Kasumi-1 (cell line): ENCODE measurements at places on chromosomes 11 and 22.
A peak's percentile ranks its signal among the peaks of the same experiment; 100 is the strongest.

GRCh38 chr11:66479394-66480116, 679 bp upstream of the DPP3 start:
- DNase-seq, result peak; percentile 59

DNA sequence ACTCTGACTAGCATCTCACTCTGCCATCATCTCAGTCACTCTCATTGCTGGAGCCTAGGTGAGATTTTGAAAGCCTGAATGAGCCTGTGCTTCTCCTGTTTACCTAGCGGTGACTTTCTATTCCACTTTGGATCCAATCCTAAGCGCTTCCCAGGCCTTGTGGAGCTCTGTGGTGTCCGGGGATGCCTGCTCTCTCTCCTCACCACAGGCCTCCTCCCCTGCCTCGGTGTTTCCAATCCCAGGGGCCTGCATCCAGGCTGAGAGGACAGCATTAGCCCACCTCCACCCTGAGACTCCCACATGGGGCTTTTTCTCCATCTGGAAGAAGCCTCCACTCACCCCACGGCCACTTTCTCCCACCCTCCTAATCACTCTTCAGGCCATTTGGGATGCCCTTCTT, 380.3 kb downstream of the NTM start:
- DNase-seq, result no peak

DNA sequence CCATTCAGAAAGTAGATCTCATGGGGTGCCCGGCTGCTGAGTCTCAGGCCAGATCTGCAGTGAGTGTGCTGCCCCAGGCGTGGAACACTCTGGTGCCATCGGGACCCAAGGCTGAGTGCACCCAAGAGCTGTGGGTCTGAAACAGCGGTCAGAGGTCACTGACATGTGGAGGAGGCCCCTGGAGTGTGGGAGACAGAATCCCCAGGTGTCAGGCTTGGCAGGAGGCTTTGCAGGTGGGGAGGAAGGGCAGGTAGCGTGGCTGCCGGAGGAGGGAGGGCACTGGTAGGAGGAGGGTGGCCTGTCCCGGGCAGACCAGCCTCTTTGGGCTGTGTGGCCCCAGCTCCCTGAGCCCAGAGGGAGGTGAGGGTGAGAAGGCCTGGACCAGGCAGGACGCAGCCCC, 31.7 kb upstream of the KRTAP5-6 start:
- DNase-seq, result no peak

DNA sequence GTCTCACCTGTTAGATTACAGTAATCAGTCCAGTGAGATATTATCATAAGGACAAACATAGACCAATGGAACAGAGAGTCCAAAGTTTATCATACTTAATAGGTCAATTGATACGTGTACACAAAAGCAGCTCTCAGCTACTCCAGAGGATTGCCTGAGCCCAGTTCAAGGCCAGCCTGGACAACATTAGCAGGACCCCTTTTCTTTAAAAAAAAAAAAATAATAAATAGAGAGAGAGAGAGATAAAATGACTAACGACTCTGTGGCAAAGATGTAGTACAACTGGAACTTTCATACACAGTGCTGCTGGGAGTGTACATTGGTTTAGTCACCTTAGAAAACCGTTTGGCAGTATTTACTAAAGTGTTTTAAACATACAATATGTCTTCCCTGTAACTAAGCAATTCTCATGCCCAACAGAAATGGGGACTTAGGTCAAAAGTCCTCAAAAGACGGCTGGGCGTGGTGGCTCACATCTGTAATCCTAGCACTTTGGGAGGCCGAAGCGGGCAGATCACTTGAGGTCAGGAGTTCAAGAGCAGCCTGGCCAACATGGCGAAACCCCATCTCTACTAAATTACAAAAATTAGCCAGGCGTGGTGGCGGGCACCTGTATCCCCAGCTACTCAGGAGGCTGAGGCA, 10.6 kb downstream of the SNX32 start:
- DNase-seq, result no peak

DNA sequence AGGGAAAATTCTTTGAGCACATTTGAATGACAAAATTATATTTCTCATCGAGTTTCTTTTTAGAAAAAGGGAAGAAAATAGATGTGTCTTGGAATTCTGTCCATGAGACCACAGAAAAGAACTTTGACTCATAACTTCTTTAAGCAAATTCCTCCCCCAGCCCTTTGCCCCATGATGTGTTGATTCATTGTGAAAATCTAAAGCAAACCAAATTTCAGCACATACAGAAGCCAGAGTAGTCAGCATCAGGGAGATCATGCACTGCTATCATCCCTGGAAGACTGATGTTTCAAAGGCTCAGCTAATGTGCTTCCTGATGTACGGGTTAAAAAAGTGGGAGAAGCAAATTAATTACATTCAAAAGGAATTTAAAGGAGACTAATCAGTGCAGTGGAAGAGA, 159.7 kb downstream of the FAT3 start:
- DNase-seq, result no peak

- DNase-seq, result no peak
Observed at GRCh38 chr11:131689049-131689925, 318.9 kb downstream of the NTM start.

- DNase-seq, result no peak
Observed at GRCh38 chr22:38860283-38861169, 11.5 kb downstream of the CBX6 start.

GRCh38 chr11:811446-812245, 1.9 kb downstream of the RPLP2 start:
- peak; percentile 34 for DNase-seq

GRCh38 chr22:33823552-33823951, 96.7 kb downstream of the LARGE1 start:
- no peak for DNase-seq

GRCh38 chr11:97525273-97525672, 1135.5 kb downstream of the JRKL start:
- no peak for DNase-seq

DNA sequence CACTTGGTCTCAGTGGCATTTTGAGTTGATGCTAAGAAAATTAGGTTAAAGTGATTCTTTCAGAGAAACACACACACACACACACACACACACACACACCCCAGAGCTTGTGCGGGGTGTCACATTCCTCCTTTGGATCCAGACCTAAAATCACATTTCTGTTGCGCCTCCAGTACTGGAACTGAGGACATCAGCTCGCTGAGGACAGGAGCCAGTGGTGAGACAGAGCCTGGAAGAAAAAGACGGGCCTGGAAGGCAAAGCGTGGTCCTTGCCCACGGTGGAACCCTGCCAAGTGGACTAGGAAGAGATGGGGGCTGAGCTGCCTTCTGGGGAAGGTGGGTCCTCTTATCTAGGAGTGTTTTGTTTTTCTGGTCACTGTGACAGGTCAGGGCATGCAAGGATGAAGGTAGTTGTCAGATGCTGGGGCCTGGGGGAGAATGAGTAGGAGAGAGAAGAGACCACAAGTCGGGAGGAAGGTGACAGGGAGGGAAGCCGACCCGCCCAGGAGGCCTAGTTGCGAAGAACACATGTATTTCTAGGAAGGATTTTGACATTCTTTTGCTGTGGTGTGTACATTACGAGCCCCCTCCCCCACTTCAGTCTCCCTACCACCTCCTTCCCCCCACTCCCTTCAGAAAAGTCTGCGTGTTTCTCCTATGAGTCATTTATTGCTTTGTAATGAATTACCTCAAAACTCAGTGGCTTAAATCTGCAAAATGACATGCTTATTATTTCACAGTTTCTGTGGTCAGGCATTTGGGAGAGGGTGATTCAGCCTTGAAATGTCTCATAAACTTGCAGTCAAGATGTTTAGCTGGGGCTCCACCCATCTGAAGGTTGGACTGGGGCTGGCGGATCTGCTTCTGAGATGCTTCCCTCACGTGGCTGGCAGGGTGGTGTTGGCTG, 4.8 kb upstream of the ELFN2 start:
- DNase-seq, result no peak

GRCh38 chr11:81673001-81673400, 1060.7 kb downstream of the FAM181B start:
- no peak for DNase-seq

- no peak for DNase-seq
Observed at GRCh38 chr11:35454362-35454761, 35.0 kb upstream of the SLC1A2 start.

DNA sequence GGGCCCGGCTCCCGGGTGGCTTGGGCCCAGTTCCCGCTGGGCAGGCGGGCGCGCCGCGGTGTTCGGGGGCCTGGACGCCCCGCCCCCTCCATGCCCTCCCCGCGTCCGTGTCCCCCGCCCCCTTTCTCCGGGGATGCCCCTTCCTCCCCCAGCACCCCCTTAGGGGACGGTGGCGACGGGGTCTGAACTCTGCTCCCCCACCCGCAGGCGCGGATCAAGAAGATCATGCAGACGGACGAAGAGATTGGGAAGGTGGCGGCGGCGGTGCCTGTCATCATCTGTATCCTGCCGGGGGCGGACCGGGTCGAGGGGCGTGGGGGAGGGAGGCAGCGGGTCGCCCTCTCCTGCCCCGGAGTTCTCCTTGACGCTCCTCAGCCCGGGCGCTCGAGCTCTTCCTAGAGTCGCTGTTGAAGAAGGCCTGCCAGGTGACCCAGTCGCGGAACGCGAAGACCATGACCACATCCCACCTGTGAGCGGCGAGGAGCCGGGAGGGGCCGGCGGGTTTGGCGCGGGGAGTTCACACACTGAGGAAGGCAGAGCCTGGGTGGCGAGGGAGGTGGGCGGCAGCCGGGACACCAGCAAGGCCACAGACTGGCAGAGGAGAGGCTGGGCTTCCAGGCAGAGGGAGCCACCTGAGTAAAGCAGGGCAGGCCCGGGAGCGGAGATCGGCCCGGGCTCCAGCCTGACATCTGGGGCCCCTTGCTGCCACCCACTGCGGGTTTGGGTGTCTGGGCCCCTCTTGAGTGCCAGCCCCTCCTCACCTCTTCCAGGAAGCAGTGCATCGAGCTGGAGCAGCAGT, 546 bp downstream of the DRAP1 start:
- DNase-seq, result peak; percentile 27

DNA sequence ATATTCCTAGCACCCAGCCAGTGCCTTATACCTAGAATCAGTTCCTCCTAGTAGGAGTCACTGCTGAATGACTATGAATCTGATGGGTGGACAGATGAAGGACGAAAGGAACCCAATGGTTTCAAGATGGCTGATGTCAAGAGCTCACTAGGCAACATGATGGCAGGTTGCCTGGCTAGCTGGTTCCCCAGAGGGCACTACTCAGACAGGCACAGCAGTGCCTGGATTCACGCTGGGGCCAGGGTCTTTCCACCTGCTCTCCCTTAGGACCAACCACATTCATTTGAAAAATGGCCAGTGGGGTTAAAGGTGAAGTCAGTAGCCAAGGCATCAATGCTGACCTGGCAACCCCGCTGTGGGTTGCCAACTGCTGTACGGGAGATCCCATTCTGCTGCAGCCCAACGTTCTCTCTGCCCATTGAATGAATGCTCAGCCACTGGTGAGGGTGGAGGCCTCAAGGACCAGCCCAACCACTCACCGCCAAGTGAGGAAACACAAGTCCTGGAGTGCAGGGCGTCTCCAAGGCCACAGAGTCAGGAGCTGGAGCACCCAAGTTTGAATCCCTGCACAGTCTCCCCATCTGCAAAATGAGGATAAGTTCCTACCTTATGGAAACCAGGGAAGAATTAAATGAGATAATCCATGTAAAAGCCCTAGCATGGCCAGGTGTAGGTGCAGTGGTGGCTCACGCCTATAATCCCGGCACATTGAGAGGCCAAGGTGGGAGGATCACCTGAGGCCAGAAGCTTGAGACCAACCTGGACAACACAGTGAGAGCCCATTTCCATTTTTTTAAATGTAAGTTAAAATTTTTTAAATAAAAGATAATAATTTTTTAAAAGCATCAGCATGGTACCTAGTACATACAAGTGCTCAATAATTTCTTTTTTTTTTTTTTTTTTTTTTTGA, 12.4 kb downstream of the MYH9 start:
- no peak for DNase-seq

GRCh38 chr22:47047321-47048122, 285.1 kb downstream of the TBC1D22A start:
- no peak for DNase-seq

GRCh38 chr11:102932678-102933077, 22.9 kb downstream of the MMP13 start:
- DNase-seq, result no peak

GRCh38 chr11:34358258-34358727, 483 bp upstream of the ABTB2 start:
- peak; percentile 80 for DNase-seq

DNA sequence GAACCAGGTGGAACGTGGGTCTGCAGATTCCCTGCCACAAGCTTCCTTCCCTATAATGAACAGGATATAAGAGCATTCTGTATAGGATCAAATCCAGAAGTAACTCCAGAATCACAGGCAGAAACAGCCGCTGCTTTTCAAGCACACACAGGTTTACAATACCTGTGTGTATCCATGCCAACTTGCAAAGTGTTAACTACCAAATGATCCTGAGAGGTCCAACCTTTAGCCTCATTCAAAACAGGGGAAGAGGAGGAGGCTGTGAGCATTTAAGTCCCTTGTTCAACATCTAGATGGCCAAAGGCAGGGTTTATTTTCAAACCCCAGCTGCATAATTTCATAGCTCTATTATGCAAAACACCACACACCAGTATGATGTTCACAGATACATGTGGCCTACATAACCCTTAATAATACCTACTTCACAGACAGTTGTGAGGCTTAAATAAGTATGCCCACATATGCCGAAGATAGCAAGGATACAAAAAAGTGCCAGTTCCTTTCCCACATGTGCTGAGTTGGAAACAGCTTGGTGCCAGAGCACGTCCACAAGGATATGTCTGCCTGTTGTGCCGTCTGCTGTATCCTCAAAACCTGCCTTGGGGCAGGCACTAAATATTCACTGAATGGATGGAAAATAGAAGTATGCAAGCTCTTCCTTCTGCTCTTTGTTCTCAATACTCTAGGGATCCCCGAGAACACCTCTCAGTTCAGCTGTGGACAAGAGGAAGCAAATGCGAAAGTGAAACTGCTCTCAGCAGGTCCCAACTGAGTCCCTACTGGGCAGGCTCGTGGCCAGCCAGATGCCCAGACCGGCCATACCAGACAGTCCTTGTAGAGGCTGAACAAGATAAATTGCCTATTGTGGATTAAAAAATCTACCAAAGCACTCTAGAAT, 66.8 kb downstream of the LARGE1 start:
- no peak for DNase-seq

DNA sequence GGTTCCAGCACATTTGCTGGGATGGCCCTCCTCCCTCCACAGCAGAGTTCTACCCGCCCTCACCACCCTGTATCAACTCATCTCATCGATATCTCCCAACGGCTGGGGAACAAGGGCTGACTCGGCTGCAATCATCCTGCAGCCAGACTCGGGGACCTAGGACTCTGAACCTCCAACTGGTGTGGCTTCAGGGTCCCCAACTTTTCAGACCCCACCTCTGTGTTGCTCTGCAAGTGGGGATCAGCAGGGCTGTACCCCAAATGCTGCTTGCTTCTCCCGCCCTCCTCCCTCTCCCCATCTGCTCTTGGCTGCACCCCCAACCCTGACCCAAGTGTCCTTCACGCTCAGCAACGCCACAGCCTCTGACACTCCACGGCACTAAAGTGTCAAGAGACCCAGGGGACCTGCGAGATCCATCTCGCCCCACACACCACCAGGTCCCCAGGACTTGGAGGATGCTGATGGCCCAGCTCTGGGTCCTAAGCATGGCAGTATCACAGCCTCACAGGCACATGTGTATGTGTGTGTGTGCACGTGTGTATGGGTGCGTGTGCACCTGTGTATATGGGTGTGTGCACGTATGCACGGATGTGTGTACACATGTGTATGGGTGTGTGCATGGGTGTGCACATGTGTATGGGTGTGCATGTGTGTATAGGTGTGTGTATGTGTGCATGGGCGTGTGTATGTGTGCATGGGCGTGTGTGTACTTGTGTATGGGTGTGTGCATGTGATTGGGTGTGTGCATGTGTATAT, 26.4 kb downstream of the KCNQ1 start:
- DNase-seq, result no peak

GRCh38 chr11:8318536-8318935, 54.9 kb upstream of the LMO1 start:
- DNase-seq, result no peak
